ENCODE measurements at places on chromosomes 5 and 9.
A peak's percentile ranks its signal among the peaks of the same experiment; 100 is the strongest.

DNA sequence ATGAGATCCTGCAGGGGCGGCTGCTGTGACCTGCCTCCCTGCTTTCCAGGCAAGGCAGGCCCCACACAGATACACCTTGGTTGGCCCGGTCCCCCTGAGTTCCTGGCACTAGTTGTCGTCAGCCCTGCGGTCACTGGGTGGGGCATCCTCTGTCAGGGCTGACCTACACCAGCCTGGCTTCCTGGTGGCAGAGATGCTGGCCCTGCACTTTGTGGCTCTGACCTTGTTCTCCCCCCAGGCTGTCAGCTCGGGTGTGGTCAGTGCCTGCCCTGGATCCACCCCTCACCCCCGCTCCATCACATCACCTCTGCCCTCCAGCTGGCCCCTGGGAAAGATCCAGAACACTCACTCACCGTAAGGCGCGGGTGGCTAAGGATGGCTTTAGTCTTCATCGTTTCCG lies 74.1 kb downstream of the PHF2 start:
- peak; percentile 42 for DNase-seq

DNA sequence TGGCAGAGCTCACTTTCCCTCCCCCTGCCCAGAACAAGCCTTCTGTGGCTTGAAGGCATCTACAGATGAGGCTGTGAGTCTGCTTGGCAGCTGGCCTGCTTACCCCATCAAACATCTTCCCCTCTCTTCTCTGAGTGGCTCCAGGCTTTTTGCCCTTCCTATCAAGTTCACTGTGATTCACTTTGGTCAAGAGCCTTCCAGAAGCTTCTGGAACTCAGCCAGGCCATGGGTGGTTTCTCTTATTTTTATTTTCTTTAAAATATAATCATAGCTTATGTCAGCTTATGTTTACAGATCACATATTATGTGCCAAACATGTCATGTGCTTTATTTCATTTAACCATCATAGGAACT lies 267.0 kb downstream of the SEC61B start:
- DNase-seq: no peak

GRCh38 chr9:74672237-74672636 lies 175.1 kb downstream of the RORB start:
- no peak for DNase-seq

DNA sequence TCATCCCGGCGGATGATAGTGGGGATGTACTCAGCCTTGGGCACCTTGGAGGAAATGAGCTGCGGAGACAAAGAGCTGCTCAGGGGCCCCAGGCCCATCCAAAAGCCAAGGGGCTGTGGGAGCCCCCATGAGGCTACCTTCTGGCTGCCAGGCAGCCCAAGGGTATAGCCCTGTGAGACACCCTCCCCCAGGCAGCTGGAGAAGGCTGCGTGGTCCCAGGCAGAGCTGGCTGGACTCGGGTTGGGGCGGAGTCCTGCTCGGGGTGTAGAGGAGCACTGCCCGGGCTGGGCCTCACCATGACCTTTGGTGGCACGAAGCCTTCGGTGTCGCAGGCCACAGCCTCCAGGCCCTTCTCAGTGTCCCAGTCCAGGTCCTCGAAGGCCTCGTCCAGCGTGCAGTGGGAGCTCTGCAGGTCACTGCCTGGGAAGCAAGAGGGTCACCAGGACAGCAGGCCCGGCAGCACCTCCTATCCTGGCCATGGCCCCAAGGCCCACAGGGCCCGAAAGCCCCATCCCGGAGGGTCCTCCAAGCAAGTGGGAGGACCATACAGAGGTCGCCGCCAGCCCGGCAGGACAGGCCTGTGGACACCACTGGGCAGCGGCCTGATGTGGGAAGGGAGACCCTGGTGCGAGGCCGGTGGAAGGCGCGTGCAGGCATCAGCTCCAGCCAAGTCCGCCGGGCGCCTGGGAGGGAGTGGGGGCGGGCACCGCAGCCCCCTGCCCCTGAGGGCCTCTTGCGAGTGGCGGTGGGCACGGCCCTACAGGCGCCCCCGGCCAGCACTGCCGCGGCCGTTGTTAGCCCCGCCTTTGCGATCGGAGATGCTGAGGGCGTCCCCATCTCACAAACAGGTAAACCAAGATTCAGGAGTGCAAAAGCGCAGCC lies 6.1 kb downstream of the NSMF start:
- DNase-seq: no peak

DNA sequence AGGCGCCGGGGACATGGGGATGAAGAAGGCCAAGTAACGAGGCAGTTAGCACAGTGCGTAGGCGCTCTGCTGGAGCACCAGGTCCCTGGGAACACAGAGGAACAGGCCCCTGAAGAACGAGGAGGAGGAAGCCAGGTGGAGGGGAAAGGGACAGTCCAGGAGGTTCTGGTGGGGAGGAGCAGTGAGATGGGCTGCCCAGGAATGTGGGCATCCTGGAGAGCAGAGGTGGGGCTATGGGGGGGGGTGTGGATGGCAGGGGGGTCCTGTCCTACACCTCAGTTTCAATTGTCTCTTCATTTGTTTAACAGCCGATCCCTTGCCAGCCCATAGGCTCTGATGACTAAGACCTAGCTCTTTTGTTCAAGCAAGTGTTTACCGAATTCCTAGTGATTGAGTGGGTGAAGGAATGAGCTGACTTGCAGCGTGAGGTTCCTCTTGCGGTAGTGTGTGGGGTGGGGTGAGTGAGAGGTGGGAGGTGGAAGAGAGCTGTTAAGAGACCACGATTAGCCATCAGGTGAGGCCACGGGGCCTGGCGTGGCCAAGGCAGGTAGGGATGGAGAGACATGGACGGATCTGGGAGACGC lies 8.4 kb upstream of the PHYHD1 start:
- DNase-seq: no peak

GRCh38 chr5:36720688-36721087 lies 114.3 kb downstream of the SLC1A3 start:
- no peak for DNase-seq

DNA sequence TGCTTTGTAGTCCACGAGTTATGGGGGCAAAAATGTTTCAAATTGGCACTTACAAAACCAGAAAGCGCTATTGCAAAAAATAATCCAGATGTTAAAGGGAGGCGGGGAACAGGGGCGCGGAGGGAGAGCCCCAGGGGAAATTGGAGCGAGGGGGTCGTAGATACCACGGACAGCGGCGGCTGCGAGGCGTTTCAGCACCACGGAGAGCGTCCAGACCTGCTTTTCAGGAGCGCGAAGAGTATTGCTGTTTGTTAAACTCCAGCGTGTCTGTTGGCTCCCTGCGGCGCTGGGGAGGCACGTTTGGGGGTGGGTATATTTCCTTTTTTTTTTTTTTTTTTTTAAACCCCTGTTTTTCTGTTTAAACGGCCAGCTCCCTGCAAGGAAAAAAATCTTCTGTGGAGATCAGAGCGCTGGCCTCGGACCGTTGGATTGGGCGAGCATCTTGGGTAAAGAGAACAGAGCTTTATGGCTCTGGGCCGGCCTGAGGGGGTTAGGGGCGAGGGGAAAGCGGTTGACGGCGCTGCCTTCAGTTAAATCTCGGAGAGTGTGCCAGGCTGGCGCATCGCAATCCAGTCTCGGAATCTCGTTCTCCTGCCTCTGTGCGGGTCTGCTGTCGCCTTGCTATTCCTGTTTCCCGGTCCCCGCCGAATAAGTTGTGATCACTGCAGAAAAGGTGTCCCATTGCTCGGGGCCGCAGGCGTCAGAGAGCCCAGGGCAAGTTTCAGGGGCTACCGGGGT lies at the start of gene GLRA1:
Gene GLRA1 (minus strand): TSS at position 288 of the 738 bp plus-strand sequence. CDS start 302 bp downstream, outside the sequence.
- DNase-seq: peak; percentile 78

GRCh38 chr5:66144834-66145390 lies 812 bp downstream of the SREK1 start:
- no peak for DNase-seq

DNA sequence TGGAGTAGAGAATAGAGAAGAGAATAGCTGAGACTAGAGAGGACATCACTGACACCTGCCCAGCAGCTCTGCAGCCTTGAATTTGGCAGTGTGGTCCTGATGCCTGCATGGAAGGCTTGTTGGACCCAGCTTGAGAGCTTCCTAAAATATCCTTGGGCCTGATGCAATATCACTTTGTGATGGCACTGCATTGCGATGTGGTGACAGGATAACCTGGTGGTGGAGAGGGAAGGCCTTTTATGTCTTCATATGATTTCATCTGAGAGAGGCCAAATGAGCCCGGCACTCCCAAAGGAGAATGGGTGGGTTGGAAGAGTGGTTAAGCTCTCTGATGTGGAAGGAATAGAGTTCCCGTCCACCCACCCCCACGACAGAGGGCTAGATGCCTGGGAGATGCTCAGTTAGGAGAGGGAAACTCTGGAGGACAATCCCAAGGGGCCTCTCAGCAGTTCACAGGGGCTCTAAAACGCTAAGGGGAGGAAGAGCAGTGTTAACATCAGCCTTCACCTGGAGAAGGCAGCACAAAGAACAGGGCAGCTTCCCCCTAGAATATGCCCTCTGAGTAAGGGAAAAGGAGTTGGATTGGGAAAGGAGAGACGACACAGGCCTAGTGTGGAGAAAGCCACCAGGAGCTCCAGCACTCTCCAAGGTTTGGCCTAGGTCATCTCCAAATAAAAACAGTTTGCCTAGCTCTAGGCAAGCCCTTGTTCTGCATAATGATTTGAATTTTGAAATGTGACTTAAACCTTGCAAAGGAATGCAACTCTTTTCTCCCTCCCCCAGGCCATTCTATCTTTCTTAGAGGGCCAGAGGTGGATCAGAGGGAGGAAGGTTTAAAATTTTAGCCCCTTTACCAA lies 99.8 kb upstream of the SSBP2 start:
- DNase-seq: no peak

GRCh38 chr9:8725635-8726034 lies 926.1 kb upstream of the DMAC1 start:
- no peak for DNase-seq

GRCh38 chr9:124813041-124813440 lies 36.1 kb downstream of the OLFML2A start:
- DNase-seq: no peak

DNA sequence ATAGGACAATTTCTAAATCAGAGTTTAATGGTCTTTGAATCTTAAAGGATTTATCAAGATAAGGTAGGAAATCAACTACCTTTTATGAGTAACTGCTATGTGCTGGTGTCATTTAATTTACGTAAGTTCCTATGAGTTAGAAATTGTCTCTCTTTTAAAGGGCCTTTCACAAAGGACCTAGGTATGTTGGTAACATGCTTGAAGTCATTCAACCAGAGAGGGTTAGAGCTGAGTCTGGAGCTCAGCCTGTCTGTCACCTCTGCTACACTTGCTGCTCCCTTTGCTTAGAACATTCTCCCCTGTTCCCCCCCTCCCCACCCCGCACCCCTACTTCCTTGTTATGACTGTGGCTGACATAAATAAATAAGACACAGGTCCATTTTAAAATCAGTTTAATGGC lies 190.3 kb upstream of the SEMA6A start:
- no peak for DNase-seq

- no peak for DNase-seq
These were observed 103.5 kb upstream of the C5orf63 start for GRCh38 chr5:127176769-127177168.

GRCh38 chr9:98809311-98810101 lies 2.0 kb downstream of the GALNT12 start:
- no peak for DNase-seq

DNA sequence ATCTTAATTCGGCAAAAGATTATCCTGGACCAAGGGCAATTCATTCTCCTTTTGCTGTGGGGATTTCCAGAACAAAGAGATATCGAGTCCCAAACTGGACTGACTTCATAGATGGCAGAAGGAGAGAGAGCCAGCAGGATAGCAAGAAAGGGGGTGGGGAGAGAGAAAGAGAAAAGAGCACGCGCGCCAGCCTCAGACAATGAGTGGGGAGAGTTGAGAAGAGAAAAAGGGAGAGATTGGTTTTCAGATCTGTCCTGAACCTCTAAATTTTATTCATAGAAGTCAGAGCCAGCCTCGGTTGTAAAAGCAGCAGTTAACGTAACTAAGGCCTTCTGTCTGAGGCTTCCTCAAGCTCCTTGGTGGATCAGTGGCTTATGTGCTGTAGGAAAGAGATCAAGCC lies 55.3 kb upstream of the ALDH1B1 start:
- DNase-seq: peak; percentile 17

GRCh38 chr5:310941-311434 lies 10.5 kb upstream of the AHRR start:
- DNase-seq: no peak

DNA sequence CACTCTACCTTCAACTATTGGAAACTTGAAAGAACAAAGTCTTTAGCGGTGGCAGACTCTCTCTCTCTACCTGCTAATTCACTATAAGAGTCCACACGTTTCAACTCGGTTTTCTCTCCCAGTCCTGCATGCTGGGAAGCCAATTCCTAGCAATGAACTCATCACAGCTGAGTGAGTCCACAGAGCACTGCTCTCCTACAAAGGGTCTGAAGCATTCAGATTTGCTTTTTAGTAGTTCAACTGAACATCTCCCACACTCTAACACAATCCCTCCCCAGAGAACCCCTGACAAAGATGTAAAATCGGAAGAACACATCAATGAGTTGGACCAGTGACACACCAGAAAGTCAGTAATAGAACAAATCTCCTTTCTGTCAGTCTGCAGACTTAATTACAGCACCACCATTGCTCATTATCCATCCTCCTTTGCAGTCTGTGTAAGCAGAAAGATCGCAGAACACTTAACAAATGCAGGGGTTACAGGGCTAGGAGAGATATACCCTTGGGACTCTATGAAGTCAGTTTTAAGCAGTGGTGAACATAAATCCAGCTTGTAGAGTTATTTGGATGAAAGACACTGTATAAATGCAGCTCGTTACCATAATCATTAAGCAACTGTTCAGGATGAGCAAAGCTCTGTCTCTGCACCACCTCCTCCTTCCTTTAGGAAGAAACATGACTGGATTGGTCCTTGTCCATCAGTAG lies 353.4 kb upstream of the GRIA1 start:
- no peak for DNase-seq

- no peak for DNase-seq
These were observed 320.1 kb downstream of the ADGRV1 start for GRCh38 chr5:90878549-90879196.

GRCh38 chr9:76883341-76883855 lies 22.5 kb downstream of the PRUNE2 start:
- no peak for DNase-seq

GRCh38 chr5:106019261-106019660 lies 1651.5 kb downstream of the EFNA5 start:
- DNase-seq: no peak

GRCh38 chr5:6488021-6488420 lies 39.4 kb downstream of the UBE2QL1 start:
- DNase-seq: no peak

GRCh38 chr5:17203329-17204132 lies 13.9 kb upstream of the BASP1 start:
- no peak for DNase-seq

GRCh38 chr9:95015569-95015968 lies 289.1 kb downstream of the AOPEP start:
- no peak for DNase-seq
